Urothelium cell line (cell line): ENCODE measurements at places on chromosomes 2 and 18.

DNA sequence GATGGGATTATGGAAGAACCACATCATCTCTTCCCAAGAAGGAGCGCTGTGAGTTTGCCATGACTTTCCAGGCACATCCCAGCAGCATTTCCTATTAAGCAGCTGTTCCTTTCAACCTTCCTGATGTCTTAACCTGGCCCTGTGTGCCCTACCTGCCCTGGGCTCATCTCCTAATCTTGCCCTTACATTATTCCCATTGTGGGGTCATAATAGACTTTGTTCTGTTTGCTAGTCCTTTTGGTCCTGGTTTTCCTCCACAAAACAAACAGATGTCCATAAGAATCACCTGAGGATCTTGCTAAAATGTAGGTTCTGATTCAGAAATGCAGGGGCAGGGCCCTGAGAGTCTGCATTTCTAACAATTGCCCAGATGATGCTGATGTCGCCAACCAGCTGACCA, 38.6 kb upstream of the TANK start:
- DNase-seq = no peak

DNA sequence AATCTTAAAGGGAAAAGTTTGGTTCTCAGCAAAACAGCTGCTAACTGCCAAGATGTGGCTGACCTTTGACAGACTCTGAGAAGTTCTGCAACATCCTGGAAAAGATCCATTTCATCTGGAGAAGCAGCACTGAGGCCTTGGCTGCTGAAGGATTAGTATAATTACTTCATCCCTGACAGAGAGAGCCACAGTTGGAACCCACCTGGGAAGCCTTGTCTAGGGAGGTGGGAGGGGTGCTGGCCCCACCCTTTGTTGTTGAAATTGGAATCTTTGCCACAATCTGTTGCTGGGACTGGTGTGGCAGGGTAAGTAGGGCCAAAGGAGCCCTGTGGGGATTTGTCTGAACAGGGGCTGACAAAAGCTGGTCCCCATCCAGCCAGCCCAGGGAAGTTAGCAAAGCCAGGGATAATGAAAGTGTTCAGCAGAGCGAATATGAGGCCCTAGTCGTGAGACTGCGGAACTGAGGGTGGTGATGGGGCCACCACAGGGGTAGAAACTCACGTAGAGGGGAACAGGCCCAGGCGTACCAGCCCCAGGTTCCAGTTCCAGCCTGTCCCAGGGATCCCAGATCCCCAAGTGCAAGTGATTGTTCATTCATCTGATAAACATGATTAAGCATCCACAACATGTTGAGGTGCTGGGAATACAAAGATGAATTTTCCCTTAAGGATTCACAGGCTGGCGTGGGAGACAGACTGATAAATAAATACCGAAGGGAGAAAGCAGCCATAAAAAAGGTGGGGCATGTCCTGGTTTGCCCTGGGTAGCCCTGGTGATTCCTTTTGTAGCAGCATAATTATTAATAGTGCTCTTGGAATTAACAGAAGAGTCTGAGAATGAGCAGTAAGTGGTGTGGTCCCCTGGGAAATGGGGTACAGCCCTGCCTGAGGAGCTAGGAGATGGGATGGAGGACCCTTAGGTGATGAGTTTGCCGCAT, 60.0 kb downstream of the MYO1B start:
- no peak for DNase-seq

DNA sequence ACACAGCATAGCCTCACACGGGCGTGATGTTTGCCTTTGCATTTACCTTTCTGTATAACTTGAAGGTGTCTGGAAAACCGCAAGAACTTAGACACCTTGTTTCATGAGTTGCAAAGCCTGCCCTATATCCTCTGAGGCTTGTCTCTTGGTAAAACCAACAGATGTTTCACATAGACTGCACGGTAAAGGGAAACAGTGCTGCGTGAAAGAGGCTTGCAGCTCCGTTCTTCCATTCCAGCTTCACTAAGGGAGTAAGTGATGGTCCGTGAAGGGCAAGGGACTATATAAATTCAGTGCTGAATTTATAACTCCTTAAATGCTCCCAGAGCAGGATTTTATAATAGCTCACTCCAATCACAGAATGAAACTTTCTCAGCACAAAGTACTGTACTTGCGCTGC, 360.5 kb downstream of the SOX11 start:
- no peak for DNase-seq

DNA sequence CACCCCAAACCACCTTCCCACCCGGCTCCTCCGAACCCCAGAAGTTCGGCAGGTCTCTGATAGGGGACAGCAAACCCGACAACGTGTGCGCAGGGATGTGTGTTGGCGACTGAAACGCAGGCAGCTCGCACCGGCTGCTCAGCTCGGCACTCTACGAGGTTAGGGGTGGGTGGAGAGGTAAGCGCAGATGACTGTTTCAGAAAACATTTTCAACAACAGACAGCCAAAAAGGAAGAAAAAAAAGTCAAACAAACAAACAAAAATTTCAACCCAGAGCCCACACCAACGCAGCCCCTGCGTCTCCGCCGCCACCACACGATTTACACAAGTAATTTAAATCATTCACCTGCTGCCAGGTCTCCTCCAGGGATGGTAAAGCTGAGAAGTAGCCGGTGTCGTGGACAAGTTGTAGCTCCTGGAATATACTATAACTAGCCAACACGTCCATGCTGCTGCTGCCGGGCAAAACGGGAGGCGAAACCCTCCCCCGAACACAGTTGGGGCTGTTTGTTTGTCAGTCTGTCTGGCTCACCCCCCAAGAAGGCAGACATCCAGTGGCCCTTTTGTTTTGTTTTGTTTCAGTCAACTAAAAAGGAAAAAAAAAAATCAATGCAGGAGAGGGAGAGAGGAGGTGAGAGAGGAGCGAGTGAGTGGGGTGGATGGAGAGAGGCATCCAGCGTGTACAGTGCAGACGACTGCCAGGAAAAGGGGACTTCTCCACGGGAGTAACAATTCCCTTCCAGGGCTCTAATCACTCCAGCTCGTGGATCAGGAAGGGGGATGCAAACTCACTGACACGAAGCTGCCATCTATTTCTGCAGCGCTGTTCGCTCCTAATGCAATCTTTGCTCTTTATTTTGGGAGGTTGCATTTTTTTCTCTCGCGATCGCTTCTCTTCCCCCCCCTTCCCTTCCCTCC, at the start of gene KLF7:
TSS of gene KLF7 (minus strand) at position 828 of the 918 bp plus-strand sequence. CDS start at position 448, 380 bp downstream.
- DNase-seq = peak; percentile 29

GRCh38 chr2:105125920-105126319, 88.1 kb downstream of the MRPS9 start:
- no peak for DNase-seq

DNA sequence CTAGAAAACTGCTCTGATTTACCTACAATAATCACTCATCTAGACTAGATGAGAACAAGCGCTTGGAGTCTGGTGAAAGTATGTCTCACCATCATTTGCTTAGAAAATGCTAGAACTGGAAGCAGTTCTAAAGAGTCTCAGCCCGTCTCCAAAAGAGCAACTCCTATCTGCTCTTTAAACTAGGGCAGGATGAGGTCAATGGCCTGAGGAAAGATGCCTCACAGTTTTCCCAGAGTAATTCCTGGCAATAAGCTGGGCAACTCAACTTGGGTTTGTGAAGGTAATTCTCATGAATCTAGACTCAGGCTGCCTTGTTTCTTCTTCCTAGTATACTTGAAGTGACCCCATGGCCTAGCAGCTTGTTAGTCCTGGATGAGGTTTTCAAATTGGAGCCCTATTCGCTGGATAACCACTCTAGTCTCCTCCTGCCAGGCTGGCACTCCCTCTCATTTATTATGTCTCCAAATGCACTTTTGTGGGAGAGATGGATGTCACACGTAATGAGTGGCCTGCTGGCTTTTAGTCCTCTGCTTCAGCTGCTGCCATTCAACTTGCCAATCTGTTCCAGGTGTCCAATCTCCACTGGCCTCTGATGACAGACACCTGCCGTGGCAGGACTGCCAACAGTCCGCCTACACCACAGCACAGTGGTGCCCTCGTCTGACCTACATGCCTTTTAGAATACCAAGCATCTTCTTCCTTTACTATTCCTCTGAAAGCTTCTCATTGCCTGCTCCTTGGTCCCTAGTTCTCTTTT, 80.9 kb downstream of the CABYR start:
- no peak for DNase-seq

- no peak for DNase-seq
Measured at GRCh38 chr2:237118561-237119155, 33.0 kb downstream of the COPS8 start.

GRCh38 chr2:40321822-40322221, 130.1 kb downstream of the SLC8A1 start:
- DNase-seq = no peak

- DNase-seq = no peak
Measured at GRCh38 chr18:32443706-32444215, 26.9 kb downstream of the GAREM1 start.

- DNase-seq = no peak
Measured at GRCh38 chr18:8972116-8972515, 130.4 kb upstream of the NDUFV2 start.

- DNase-seq = no peak
Measured at GRCh38 chr2:128286011-128286721, 32.5 kb downstream of the HS6ST1 start.

DNA sequence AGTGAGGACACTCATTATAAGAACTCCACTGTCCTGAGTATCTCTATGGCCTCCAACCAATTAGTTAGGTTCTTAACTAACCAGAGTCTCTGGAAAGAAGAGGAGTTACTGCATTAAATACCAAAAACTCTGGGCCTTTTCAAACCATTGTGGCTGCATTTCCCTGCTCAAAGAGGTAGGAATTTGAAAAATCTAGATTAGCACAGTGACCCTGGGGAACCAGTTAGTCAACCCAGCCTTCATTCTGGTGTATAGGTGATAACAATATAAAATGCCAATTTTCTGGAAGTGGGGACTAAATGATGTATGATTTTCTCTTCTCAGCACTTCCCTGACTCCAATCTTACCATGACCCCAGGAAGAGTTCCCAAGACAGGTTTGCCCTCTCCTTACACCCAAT, 287.8 kb upstream of the SETBP1 start:
- DNase-seq = no peak

- DNase-seq = no peak
Measured at GRCh38 chr2:97704989-97705388, 8.4 kb upstream of the ZAP70 start.

DNA sequence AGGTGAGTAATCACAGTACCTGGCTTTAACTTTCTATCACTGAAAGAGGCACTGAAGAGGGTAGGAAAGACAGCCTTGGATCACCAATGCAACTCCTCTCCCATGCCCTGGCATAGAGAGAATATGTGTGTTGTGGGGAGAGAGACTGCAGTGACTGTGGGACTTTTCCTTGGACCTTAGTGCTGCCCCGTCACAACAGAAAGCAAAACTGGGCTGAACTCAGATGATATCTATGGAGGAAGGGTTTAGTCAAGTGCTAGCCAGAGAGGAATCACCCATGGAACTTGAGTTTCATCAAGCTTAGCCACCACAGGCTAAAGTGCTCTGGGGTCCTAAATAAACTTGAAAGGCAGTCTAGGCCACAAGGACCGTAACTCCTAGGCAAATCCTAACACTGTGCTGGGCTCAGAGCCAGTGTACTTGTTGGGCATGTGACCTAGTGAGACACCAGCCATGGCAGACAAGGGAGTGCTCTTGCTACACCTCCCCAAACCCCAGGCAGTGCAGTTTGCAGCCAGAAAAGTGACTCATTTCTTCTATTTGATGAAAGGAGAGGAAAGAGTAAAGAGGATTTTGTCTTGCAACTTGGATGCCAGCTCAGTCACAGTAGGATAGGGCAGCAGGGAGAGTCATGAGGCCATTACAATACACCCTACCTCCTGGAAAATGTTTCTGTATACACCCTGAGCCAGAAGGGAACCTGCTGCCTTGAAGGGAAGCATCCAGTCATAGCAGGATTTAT, 105.8 kb upstream of the SPOPL start:
- DNase-seq = peak; percentile 43

DNA sequence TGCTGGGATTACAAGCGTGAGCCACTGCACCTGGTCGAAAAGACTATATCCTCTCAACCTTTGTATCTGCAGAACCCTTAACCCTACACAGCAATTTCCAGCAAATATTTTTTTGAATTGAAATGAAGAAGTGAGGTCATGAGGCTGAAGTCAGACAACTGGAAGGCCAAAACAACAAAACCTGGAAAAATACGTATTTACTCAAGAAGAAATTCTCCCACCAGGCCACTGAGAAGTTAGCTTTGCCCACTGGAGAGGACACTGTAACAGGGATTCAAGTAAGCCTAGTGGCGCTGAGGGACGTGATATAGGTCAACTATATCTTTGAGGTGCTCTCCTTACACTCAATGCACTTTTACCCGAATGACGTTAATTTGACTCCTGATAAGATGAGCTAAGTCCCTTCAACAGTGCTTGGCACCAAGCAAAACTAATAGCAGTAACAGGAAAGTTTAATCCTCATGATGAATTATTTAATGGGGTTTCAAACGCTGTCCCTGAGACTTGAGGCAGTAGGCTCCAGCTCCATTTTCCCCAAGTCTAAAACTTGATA, 1.9 kb downstream of the HDLBP start:
- no peak for DNase-seq

DNA sequence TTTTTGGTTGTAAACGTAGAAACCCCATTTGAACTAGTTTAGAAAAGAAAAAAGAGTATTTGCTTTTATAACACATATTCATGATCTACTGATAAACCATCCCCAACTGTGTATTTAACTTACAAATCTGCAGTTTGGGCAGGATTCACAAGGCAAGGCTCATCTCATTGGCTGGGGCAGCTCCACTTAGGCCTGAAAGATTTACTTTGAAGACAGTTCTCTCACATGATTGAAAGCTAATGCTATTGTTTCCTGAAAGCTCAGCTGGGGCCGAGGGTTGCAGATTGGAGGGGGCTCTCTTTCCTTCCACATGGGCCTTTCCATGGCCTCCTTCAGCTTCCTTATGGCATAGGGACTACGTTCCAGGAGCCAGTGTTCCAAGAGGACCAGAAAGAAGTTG, 47.4 kb downstream of the ARHGAP15 start:
- DNase-seq = no peak
